Hepatocyte (in vitro differentiated cells): ENCODE measurements at places on chromosomes 16 and 17. TPM values are rescaled to one million over a fixed set of nuclear protein-coding genes. Genes with fewer than 3 reads are reported as not detected.

MYOCD gene
- 7.8 and 8.4 TPM in 2 replicates for total RNA-seq

- DNase-seq = no peak
- no peaks in the 10 kb centered on the region for H3K27me3 ChIP-seq
- no peak overlapping the region for H3K4me3 ChIP-seq
- no peaks in the 10 kb centered on the region for H3K36me3 ChIP-seq
- no peak overlapping the region for H3K27ac ChIP-seq
Measured at GRCh38 chr17:1414634-1415033, 14.6 kb upstream of the YWHAE start.

GRCh38 chr17:8015236-8015956 lies 13.0 kb downstream of the GUCY2D start:
- DNase-seq = no peak
- peaks cover 27% of the 10 kb centered on the region for H3K4me1 ChIP-seq
- H3K27ac ChIP-seq = no peak overlapping the region
- H3K36me3 ChIP-seq = no peaks in the 10 kb centered on the region
- no peak overlapping the region for H3K4me3 ChIP-seq

DNA sequence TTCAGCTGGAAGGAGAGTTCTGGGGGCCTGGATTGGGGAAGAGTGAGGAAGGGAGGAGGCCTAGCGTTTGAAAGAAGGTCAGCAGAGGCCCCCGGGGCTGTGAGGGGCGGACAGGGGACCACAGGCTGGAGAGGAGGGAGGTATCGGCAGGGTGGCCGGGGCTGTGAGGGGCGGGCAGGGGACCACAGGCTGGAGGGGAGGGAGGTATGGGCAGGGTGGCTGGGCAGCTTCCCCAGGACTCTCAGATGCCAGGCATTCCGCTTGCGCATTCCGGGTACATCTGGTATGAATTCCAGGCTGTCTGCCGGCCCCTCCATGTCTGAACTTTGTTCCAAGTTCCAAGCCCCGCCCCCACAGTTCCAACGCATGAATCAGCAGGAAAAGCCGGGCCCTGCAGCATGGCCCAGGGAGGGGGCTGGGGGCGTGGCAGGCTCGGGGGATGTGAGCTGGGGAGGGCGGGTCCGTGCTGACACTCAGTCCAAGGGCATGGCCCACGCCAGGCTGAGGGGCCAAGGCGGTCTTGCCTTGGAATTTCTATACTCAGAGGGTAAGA lies 4.3 kb upstream of the TLCD2 start:
- no peaks in the 10 kb centered on the region for H3K27me3 ChIP-seq
- peak; percentile 99 for DNase-seq
- peak overlapping the region; percentile 97 for H3K27ac ChIP-seq
- peak overlapping the region; percentile 41 for H3K4me3 ChIP-seq
- peaks cover 35% of the 10 kb centered on the region for H3K4me1 ChIP-seq

DNA sequence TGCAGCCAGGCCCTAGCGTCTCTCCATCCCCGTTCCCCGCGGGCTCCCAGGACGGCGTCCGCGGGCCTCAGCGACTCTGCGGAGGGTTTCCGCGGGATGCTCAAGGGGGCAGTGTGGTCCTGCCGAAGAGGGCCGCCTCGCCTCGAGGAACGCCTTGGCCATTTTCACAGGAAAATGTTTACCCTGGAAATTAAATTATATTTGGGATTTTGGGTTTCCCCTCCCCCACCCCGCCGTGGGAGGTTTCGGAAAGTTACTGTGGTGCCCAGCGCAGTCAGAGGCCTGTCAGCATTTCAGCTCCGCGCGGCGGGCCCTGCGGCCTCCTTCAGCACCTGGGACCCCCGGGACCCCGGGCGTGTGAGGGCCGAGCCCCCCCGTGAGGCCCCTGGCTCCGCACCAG lies 94.5 kb downstream of the PCTP start:
- DNase-seq = peak; percentile 81
- H3K27me3 ChIP-seq = peaks cover 14% of the 10 kb centered on the region
- no peak overlapping the region for H3K27ac ChIP-seq
- H3K4me1 ChIP-seq = no peaks in the 10 kb centered on the region

- no peaks in the 10 kb centered on the region for H3K36me3 ChIP-seq
- H3K4me3 ChIP-seq = no peak overlapping the region
- H3K27me3 ChIP-seq = no peaks in the 10 kb centered on the region
- DNase-seq = no peak
Measured at GRCh38 chr16:50640391-50640790, 40.7 kb downstream of the SNX20 start.
